ENCODE measurements at places on chromosomes 6 and 20. TPM values are rescaled to one million over a fixed set of nuclear protein-coding genes. Genes with fewer than 3 reads are reported as not detected.

METTL24 gene
- total RNA-seq = not detected

TNXB gene
- total RNA-seq = 0.89 TPM

GNRH2 gene
- total RNA-seq = 0.59 TPM

PRPH2 gene
- total RNA-seq = 4.9 TPM

Measured in smooth muscle cell of the umbilical artery (primary cell).